ENCODE measurements at places on chromosomes 3 and 15.

DNA sequence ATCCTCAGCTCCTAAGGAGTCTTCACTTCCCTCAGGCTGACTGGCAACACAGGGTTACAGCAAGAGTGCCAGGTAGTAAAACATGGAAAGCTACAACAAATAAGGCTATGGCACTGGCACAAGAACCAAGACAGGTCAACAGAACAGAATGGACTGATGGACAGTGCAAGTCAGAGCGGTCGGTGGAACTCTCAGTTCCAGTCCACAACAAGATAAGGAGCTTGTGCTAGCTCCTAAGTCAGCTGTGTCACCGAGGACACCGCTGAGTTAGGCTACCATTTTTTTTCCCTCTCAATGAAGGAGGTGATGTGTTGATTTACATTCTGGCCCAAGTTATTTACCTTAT lies 55.9 kb upstream of the LIMD1 start:
- H3K27me3 ChIP-seq: no peaks in the 10 kb centered on the region
- DNase-seq: no peak
- H3K4me1 ChIP-seq: no peaks in the 10 kb centered on the region
- no peaks in the 10 kb centered on the region for H3K36me3 ChIP-seq

- no peaks in the 10 kb centered on the region for H3K36me3 ChIP-seq
- H3K4me3 ChIP-seq: no peak overlapping the region
- no peaks in the 10 kb centered on the region for H3K27me3 ChIP-seq
- peak; percentile 69 for DNase-seq
These were observed 17.2 kb upstream of the TIMP4 start for GRCh38 chr3:12175844-12176453.

DNA sequence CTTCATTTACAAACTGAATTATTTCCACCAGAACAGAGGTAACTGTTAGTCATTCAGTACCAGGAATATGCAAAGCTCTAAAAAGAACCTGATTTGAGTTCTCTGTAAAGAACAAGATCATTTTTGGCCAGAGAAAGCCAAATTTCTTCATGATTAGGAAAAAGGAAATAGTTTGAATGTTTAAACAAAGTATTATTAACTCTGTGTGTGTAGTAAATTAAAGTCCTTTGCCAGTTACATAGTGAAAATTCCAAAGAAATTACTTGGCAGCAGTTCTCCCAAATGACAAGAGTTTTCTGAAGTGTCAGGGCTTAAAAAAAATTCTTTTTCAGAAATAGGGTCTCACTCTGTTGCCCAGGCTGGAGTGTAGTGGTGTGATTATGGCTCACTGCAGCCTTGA lies 24.5 kb downstream of the QTRT2 start:
- no peaks in the 10 kb centered on the region for H3K27me3 ChIP-seq
- no peaks in the 10 kb centered on the region for H3K4me1 ChIP-seq
- H3K4me3 ChIP-seq: no peak overlapping the region
- no peak for DNase-seq
- H3K27ac ChIP-seq: no peak overlapping the region

DNA sequence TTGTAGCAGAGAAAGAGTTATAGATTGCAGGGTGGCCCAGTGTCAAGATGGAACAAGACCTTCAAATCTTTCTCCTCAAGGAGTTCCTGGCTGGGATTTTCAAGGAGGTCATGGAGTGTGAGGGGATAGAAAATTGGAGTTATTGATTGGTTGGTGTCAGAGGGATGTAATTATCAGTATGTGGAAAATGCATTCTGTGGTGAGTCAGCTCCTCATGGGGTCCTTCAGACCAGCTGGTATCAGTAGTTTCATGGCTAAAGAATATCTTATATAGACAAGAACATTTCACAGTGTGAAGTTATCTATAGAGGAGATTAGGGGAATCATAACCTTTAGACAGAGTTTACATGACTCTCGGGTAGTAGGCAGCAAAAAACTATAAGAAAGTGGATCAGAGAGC lies 1114.0 kb upstream of the GBE1 start:
- no peaks in the 10 kb centered on the region for H3K4me1 ChIP-seq
- H3K36me3 ChIP-seq: no peaks in the 10 kb centered on the region
- H3K4me3 ChIP-seq: no peak overlapping the region
- H3K27ac ChIP-seq: no peak overlapping the region
- no peaks in the 10 kb centered on the region for H3K27me3 ChIP-seq

DNA sequence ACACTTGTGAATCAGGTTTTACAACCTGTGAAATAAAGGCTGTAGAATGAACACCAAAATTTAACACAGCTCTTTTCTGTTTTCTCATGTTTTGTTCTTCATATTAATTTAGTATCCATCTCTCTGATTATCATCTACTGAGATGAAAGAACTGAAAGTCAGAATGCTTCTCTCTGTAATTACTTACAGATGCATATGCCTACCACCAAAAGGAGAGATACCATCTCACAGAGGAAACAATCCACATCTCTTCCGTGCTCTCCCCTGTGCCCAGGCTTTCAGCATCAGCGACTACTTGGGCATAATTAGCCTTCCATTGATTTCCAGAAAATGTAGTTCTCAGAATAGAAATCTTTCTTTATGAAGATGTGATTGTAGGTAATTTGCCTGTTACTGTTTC lies 741.4 kb downstream of the GRM7 start:
- no peak overlapping the region for H3K4me3 ChIP-seq
- no peaks in the 10 kb centered on the region for H3K36me3 ChIP-seq
- no peaks in the 10 kb centered on the region for H3K27me3 ChIP-seq
- DNase-seq: no peak
- no peak overlapping the region for H3K27ac ChIP-seq

GRCh38 chr3:171101982-171102641 lies 75.6 kb upstream of the SLC2A2 start:
- no peak overlapping the region for H3K4me3 ChIP-seq
- no peak for DNase-seq
- no peak overlapping the region for H3K27ac ChIP-seq
- H3K36me3 ChIP-seq: no peaks in the 10 kb centered on the region

Data from Caco-2 (cell line).